ENCODE measurements at places on chromosomes 12 and 14.

- H3K4me3 ChIP-seq = no peak overlapping the region
- H3K27me3 ChIP-seq = peaks cover 2% of the 10 kb centered on the region
- H3K27ac ChIP-seq = no peak overlapping the region
These were observed 171.1 kb upstream of the PRMT8 start for GRCh38 chr12:3319723-3320492.

DNA sequence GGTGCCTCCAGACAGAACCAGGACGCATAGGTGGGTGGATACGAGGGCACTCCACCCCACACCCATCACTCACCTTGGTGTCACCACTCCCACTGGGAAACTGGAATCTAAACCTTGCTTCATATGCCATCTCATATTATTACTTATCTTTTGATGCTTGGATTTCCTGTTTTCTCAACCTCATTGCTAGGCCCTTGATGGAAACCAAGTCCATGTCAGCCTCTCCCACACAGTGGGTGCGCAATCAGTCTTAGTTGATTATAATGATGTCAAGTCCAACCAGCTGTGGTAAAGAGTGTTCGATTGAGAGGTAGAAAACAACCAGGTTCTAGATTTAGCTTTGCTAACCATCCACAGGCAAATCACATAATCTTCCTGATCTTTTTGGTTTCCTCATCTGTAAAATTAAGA is 584 bp upstream of the DDHD1 start:
- peaks cover 2% of the 10 kb centered on the region for H3K4me1 ChIP-seq
- no peaks in the 10 kb centered on the region for H3K36me3 ChIP-seq
- no peaks in the 10 kb centered on the region for H3K27me3 ChIP-seq
- H3K4me3 ChIP-seq = peak overlapping the region; percentile 74

DNA sequence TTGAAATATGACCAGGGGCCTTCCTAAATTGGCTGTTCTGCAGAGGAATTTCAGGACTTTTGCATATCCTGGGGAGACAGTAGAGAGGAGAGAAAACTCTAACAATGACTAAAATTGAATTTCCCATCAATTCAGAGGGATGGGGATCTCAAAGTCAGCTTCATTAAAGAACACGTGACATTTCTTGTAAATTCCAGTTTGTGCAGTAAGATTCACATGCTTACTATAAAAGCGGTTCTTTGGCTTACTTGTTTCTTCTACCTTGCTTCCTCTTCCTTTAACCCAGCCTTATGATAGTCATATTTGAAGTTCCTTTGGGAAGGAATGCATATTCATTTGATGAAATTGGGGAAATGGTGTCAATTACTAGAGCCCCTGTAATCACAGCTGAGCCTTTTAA is 143.7 kb upstream of the GZMB start:
- peaks cover 5% of the 10 kb centered on the region for H3K4me1 ChIP-seq
- H3K27me3 ChIP-seq = no peaks in the 10 kb centered on the region
- H3K27ac ChIP-seq = no peak overlapping the region
- DNase-seq = no peak
- H3K4me3 ChIP-seq = no peak overlapping the region
- H3K36me3 ChIP-seq = no peaks in the 10 kb centered on the region

- H3K36me3 ChIP-seq = no peaks in the 10 kb centered on the region
- H3K27me3 ChIP-seq = no peaks in the 10 kb centered on the region
- no peak overlapping the region for H3K27ac ChIP-seq
- no peak overlapping the region for H3K4me3 ChIP-seq
These were observed 430.0 kb upstream of the SOX5 start for GRCh38 chr12:24379433-24379832.

DNA sequence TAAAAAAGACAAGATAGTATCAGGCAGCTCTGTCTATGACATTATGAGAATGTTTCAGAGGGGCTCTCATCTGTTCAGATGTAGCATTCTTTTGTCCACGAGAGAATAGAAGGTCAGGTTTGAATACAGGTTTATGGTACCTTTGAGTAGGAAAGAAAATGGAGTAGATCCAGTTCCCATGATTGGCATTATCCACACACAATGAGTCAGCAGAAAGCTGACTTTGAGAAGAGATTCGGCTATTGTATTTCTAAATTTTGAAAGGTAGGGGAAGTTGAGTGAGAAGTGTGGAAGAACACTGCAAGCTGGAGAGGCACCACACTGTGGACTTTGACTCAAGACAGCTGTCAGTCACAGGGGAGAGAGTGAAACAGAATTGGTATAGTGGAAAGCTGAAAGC is 135.4 kb downstream of the SYT10 start:
- H3K27ac ChIP-seq = no peak overlapping the region
- H3K4me3 ChIP-seq = no peak overlapping the region
- no peaks in the 10 kb centered on the region for H3K27me3 ChIP-seq
- no peaks in the 10 kb centered on the region for H3K4me1 ChIP-seq

DNA sequence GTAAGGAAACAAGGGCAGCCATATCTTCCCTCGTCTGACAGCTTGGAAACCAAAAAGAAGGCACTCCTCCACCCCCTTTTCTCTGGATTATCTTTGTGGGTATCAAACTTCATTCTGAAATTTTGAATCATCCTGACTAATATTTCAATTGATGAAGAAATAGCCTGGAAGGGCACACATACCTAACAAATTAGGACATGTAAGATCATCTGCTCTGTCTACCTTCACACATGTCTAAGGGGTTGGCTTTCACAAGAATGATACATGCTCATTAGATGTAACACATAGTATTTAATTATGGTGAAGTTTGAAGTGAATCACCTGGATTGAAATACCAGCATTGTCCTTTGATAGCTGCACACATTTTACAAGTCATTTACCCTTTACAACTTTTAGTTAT is 348.1 kb upstream of the RPL10L start:
- H3K27me3 ChIP-seq = no peaks in the 10 kb centered on the region
- no peaks in the 10 kb centered on the region for H3K36me3 ChIP-seq
- H3K27ac ChIP-seq = no peak overlapping the region
- DNase-seq = no peak
- H3K4me3 ChIP-seq = no peak overlapping the region

GRCh38 chr14:36857136-36857535 is 195.5 kb downstream of the PAX9 start:
- no peak overlapping the region for H3K4me3 ChIP-seq
- no peak overlapping the region for H3K27ac ChIP-seq
- H3K36me3 ChIP-seq = no peaks in the 10 kb centered on the region
- peaks cover 8% of the 10 kb centered on the region for H3K4me1 ChIP-seq
- DNase-seq = no peak

DNA sequence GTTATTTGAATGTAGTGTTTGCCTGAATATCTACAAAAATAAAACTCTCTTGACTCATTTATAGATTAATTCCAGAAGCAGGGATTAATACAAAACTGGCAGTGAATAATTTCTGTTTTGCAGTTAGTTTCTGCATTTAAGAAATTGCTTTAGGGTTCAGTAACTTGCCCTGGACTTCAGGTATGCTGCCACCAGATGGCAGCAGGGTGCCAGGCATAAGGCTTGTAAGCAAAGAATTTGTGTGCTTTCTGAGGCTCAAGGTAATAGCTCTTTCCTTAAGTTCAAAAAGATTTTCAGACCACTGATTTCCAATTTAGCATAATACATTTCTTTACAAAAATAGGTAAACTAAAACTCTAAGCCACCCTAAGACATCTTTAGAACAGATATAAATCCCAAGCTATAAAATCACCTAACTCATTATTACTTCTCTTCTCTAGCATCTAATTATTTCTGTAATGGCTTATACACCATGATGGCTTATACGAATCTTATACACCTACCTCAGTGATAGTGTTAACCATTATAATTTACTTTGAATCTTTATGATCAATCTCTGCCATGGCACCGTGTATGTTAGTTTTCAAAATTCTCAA is 398.3 kb downstream of the APAF1 start:
- no peaks in the 10 kb centered on the region for H3K4me1 ChIP-seq
- H3K4me3 ChIP-seq = no peak overlapping the region
- no peaks in the 10 kb centered on the region for H3K27me3 ChIP-seq
- peak; percentile 65 for DNase-seq

DNA sequence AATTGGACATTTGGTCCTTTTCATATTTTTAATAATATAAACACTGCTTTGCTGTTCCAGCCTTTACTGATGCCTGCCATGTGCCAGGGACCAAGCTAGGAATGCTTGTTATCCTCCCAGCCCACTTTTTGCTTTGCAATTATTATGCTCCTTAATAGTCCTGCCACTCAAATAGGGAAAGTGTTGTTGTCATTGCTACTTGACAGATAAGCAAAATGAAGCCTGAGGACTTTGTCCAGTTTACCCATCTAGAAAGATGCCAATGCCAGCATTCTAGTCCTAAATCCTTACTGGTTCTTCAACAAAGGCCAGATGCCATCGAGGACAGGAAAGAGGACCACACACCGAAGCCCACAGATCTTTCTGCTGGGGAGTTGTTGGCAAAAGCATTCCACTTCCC is 246.5 kb downstream of the EMP1 start:
- H3K27ac ChIP-seq = no peak overlapping the region
- peaks cover 4% of the 10 kb centered on the region for H3K4me1 ChIP-seq
- H3K27me3 ChIP-seq = no peaks in the 10 kb centered on the region
- no peak overlapping the region for H3K4me3 ChIP-seq

DNA sequence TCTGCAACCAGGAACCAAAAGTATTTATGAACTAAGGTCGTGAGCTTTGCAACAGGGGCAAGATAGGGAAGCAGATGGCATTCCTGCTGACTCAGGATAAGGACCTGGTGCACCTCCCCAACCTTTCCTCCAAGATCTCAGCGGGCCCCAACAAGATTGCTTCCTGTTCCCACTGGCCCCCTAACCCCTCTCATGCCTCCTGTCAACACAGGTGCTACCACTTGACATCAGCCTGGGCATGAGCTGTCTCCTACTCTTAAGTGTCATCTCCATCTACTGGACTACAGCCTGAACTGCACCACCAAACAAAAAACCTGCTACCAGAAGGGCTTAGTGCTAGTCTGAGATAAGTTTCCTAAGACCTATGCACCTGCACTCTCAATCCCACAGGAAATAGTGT is 32.7 kb downstream of the MED6 start:
- H3K4me1 ChIP-seq = no peaks in the 10 kb centered on the region
- H3K36me3 ChIP-seq = peaks cover 21% of the 10 kb centered on the region
- peak; percentile 4 for DNase-seq
- H3K4me3 ChIP-seq = no peak overlapping the region
- no peak overlapping the region for H3K27ac ChIP-seq

- H3K27me3 ChIP-seq = no peaks in the 10 kb centered on the region
- no peak for DNase-seq
- H3K4me1 ChIP-seq = no peaks in the 10 kb centered on the region
- no peak overlapping the region for H3K4me3 ChIP-seq
- H3K36me3 ChIP-seq = peaks cover 24% of the 10 kb centered on the region
These were observed 40.9 kb upstream of the TOMM20L start for GRCh38 chr14:58354808-58355207.

DNA sequence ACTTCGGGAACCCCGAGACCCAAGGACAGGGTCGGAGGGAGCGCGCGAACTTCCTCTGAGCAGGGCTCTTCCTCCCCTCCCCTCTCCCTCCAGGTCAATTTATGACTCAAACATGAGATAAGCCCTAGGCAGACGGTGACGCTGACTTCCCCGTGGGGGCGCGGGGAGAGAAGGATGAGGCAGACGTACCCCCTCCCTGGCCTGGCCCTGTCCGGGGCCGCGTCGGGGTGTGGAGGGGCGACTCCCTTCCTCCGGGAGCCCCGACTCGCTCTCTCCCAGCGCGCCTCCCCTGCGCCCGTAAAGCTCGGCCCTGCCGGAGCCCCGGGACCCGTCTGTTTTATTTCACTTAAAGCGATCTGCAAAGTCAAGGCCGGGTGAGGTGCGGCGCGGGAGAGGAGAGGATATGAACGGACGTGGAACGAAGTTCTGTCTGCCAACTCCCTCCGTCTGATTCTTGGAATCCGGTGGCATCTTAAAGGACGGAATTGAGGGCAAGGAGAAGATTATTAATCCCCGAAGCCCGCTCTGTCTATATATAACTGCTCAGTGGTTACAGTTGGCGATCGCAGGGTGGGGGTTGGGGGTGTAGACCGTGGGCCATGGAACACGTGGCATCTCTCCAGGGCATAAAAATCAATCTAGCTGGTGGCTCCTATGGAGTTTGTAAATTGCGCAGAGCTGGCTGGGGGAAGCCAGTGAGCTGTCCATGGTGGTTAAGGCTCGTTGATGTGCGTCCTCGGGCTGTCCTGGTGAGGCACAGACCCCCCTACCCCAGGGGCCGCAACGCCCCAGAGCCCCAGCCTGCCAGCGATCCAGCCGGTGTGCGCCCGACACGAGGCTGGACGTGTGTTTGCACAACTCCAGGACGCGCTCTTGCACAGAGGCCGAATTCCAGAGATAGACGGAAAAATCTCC is 2.9 kb upstream of the PTHLH start:
- peak overlapping the region; percentile 4 for H3K4me3 ChIP-seq
- H3K27me3 ChIP-seq = peaks cover 49% of the 10 kb centered on the region
- peak; percentile 68 for DNase-seq
- H3K36me3 ChIP-seq = no peaks in the 10 kb centered on the region

DNA sequence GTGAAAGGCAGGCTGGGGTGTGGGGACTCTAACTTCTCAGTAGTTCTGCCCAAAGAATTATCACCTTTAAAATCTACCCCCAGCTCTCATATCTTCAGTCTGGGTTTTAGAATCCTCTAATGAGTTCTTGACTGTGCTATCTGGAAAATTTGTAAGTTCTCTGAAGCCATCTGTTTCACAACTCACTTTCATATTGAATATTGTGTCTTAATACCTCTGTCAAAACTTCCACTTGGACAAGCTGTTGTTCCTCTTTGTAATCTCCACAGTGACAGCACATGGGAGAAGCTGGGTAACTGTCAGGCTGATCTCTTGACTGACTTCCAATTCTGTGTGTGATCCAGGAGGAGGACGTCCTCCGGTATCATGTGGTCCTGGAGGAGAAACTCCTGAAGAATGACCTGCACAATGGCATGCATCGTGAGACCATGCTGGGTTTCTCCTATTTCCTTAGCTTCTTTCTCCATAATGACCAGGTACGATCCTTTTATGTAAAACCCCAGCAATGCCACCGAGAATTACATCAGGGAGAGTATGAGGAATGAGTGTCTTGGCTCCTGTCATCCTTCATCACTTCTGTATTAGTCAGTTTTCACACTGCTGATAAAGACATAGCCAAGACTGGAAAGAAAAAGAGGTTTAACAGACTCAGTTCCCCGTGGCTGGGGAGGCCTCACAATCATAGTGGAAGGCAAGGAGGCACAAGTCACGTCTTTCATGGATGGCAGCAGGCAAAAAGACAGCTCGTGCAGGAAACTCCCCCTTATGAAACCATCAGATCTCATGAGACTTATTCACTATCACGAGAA is 111.9 kb downstream of the STAB2 start:
- peaks cover 6% of the 10 kb centered on the region for H3K27me3 ChIP-seq
- H3K4me1 ChIP-seq = no peaks in the 10 kb centered on the region
- H3K27ac ChIP-seq = no peak overlapping the region
- no peak for DNase-seq

DNA sequence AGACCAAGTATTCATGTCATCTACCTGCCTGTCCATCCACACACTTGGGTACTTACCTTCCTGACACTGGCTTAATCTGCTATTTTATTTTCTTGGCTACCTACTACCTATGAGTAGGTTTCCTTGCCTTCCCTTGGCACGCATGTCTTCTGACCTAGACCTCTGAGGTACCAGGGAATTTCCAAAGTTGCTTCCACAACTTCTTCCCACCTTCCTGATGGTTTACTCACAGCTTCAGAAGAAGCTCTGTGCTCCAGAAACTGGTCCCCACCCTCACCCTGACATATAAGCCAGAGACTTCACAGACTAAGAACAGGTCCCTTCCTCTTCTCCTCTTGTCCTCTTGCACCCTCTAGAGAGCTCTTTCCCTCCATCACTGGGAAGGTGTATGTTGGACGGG is 35.7 kb upstream of the DDX11 start:
- no peak for DNase-seq
- H3K4me3 ChIP-seq = no peak overlapping the region
- no peaks in the 10 kb centered on the region for H3K4me1 ChIP-seq
- no peaks in the 10 kb centered on the region for H3K36me3 ChIP-seq

- H3K27me3 ChIP-seq = no peaks in the 10 kb centered on the region
- peak; percentile 61 for DNase-seq
- peaks cover 2% of the 10 kb centered on the region for H3K4me1 ChIP-seq
These were observed 36.9 kb downstream of the PSEN1 start for GRCh38 chr14:73173092-73173735.
